ENCODE measurements at places on chromosomes 4 and X.

DNA sequence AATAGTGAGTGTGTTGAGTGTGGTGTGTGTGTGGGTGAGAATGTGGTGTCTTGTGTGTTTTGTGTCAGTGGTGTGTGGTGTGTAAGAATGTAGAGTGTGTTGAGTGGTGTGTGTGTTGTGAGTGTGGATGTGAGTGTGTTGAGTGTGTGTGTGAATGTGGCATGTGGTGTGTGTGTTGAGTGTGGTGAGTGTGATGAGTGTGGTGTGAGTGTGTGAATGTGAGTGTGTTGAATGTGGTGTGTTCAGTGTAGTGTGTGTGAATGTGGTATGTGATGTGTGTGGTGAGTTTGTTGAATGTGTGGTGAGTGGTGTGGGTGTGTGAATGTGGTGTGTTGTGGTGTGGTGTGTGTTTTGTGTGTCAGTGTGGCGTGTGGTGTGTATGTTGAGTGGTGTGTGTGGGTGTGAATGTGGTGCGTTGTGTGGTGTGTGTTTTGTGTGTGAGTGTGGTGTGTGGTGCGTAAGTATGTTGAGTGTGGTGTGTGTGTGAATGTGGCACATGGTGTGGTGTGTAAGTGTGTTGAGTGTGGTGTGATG lies 60.8 kb upstream of the SORCS2 start:
- DNase-seq: no peak

- no peak for DNase-seq
Measured at GRCh38 chr4:90215286-90215685, 88.1 kb downstream of the CCSER1 start.

DNA sequence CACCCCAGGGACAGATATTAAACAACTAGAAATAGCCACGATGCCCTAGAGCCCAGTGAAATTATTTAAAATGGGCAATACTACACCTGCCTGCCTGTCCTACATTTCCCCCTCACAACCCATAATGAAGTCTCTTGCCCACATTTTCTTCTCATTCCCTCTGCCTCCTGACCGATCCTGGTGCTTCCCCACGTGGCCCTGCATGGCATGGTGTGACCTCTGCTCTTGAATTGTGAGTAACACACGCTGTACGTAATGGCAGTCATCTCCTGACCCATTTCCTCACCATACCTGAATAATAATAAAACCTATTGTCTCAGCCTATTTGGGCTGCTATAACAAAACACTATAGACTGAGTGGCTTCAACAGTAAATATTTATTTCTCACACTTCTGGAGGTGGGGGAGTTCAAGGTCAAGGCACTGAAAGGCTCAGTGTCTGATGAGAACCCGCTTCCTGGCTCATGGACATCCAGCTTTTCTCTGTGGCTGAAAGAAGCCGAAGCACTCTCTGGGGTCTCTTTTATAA lies 77.0 kb upstream of the ENPP6 start:
- DNase-seq: no peak

DNA sequence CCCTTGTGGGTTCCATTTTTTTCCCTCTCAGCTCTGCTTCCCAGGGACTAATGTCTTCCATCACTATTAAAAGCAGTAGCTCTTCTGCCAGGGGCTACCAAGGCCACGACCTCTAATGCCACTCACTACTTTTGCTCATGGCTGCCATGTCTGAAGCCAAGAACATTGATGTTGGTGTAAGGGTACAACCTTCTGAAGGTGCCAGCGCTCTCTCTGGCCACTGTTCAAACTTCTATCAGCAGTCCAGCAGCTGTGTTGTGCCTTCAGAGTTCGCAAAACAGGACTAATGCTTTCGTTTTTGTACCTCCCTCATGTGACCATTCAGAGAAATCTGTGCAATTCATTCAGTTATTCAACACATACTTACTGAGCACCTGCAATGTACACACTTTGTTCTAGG lies 121.5 kb upstream of the ENPEP start:
- no peak for DNase-seq

GRCh38 chr4:170776983-170777382 lies 687.2 kb upstream of the AADAT start:
- no peak for DNase-seq

All from thoracic aorta (tissue), 2 donors.